ENCODE measurements at places on chromosomes 5 and 9.

- no peak for DNase-seq
These were observed 321.5 kb downstream of the FBXL7 start for GRCh38 chr5:15821506-15821905.

- DNase-seq = no peak
These were observed 50.4 kb upstream of the IRX2 start for GRCh38 chr5:2801577-2802525.

GRCh38 chr5:98365126-98365525 is 408.3 kb upstream of the RGMB start:
- no peak for DNase-seq

DNA sequence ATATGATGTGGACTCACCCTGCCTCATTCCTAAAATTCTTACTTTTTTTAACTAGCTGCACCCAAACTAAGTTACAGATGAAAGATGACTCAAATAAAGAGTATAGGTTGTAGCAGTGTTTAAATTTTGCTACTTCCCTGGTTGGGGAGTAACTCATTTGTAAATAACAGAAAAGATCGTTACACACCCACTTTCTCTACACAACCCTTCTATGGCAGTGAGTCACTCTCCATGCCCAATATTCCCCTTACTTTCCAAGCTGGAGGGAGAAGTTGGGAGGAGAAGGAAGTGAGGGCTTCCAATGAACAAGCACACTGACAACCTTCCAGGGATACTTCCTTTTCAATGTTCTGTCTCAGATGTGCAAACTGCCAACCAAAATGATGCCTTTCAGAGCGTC is 1.9 kb downstream of the RASEF start:
- no peak for DNase-seq

- no peak for DNase-seq
These were observed 625 bp downstream of the EXOSC2 start for GRCh38 chr9:130694205-130694604.

DNA sequence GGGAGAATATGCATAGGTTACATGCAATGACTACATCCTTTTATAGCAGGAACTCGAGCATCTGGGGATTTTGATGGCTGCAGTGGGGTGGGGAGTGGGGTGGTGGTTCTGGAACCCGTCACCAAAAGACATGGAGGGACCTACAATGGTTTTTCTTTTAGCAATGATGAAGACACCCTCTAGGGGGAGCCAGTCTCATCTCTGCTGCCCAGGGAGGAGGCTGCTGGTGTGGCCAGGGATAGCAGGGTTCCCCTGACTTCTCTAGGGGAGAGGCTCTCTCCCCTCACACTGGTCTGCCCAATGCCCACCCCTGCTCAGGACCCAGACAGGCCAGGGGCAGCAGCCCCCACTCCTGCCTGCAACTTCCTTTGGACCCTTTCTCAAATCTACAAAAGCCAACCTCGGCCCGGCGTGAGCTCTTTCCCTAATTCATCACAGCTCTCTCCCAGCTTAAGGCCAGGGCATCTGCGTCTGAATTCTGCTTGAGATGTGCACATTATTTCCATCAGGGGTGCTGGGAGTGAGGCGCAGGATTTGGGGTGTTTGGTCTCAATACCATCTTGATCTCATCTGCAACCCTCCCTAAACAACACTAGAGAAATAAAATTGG is 73.6 kb upstream of the RETREG1 start:
- DNase-seq = no peak

GRCh38 chr5:175693741-175694140 is 35.9 kb downstream of the HRH2 start:
- no peak for DNase-seq

- DNase-seq = no peak
These were observed 6.6 kb downstream of the PTGES start for GRCh38 chr9:129746092-129746777.

- no peak for DNase-seq
These were observed 10.3 kb downstream of the ANKH start for GRCh38 chr5:14861123-14861765.

GRCh38 chr9:101510459-101510858 is 23.2 kb upstream of the RNF20 start:
- DNase-seq = no peak

DNA sequence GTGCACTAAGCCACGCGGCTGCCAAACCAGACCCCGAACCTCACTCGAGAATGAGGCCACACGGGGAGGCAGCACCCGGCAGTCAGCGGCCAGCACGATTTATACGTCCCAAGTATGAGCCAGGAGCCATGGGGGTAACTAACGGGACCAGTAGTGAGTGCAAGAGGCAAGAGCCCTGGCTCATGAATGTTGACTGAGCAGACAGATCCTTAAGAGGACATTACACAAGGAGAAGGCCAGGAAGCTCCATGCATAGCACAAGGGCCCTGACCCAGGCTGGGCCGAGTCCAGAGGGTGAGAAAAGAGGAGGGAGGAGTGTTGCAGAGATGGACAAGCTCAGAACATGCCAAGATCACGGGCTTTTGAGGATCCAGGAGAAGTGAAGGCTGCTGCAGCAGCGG is 58.6 kb upstream of the PHYKPL start:
- no peak for DNase-seq

GRCh38 chr9:3125602-3126405 is 281.9 kb upstream of the PUM3 start:
- no peak for DNase-seq

- DNase-seq = no peak
These were observed 102.8 kb upstream of the GNA14 start for GRCh38 chr9:77750981-77751340.

- no peak for DNase-seq
These were observed 370.0 kb downstream of the ZSWIM6 start for GRCh38 chr5:61701877-61702602.

DNA sequence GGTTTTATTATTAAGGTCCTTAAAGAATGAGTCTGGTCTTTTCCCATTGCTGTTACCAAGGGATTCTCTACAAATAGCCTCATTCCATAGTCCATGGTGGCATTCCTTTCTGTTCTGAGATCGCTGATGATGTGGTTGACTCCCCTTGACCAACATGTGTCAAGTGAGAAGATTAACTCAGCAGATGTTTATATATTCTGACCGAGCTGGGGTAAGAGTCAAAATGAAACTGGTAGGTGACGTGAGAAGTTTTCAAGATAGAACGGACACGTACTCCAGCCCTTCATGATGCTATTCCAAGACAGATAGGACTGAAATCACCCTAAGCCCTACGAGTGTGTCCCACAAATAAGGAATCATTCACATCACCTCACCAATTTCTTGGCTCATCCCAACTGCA is 155.5 kb upstream of the WWC1 start:
- no peak for DNase-seq

DNA sequence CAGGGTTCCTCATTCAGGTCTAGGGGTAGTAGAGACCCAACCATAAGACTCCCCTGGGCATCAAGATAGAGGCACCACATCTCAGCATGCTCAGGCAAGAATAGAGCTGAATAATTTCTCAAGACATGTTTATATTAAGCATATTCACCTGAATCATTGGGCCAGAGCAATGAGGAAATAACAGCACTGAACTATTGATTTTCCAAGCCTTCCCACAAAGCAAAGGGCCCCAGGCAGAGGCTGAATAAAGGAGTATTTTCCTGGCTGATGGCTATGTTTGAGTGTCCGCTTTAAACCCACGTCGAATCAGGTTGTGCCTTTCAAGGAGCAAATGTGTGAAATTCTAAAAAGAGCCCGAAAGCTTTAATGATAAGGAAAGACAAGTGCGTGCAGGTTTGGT is 129.2 kb downstream of the HSD17B3 start:
- DNase-seq = no peak

DNA sequence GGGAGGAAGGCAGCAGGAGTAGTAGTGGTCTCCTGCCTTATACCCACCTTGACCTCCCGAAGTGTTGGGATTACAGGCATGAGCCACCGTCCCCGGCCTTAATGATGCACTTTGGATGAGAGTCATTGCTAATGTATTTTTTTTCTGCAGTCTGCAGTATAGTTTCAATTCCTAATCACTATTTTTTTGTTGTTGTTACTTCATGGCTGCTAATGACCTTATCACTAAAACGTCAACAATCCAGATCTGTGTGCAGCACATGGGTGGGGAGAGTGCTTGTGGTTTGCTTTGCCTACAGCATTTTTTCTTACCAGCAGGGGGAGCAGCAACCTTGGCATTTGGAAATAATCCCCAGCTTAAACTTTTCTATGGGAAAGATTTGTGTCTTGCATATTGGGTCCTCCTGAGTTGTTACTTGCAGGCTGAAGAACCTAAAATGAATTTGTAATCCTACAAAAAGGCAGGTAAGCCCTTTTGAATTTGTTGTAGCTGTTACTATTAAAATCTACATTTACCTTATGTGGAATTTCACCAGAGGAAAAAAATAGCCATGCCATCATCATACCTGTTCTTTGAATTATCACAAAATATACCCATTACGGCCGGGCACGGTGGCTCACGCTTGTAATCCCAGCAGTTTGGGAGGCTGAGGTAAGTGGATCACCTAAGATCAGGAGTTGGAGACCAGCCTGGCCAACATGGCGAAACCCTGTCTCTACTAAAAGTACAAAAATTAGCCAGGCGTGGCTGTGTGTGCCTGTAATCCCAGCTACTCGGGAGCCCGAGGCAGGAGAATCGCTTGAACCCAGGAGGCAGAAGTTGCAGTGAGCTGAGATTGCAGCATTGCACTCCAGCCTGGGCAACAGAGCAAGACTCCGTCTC is 6.3 kb upstream of the MED7 start:
- peak; percentile 77 for DNase-seq

DNA sequence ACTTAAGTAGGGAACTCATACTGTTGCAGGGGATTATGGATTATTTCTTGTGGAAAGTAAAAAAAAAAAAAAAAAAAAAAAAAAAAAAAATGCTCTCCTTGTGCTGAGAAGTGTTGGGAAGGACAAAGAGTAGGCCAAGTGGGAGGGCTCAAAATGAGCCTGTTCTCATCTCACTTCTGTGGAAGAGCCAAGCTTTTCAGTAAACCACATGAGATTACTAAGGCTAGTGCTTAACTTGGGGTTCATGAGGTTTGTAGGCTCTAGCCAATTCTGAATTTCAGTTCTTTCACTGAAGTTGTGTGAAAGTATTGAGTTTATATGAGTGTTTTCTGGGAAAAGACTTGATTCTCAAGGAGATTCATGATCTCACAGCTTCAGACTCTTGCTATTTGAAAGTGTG is 23.0 kb upstream of the CEP78 start:
- DNase-seq = no peak

DNA sequence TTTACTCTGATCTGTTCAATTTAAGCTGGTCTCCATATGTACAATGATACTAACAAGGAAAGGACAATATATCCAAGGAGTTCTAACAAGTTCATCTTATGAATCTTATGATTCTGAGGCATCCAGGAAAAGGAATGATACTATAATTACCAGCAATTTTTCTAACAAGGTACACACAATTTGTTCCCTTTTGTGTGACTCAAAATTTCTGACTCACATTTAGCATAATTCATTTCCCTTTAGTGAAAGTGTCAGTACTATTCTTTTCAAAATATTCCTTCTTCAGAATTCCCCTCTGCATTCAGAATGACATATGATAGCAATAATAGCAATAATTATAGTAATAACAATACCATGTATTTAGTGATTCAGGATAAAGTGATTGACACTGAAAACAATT is 594.8 kb downstream of the DMRTA1 start:
- no peak for DNase-seq

GRCh38 chr9:121809356-121810050 is 158.1 kb downstream of the DAB2IP start:
- no peak for DNase-seq

DNA sequence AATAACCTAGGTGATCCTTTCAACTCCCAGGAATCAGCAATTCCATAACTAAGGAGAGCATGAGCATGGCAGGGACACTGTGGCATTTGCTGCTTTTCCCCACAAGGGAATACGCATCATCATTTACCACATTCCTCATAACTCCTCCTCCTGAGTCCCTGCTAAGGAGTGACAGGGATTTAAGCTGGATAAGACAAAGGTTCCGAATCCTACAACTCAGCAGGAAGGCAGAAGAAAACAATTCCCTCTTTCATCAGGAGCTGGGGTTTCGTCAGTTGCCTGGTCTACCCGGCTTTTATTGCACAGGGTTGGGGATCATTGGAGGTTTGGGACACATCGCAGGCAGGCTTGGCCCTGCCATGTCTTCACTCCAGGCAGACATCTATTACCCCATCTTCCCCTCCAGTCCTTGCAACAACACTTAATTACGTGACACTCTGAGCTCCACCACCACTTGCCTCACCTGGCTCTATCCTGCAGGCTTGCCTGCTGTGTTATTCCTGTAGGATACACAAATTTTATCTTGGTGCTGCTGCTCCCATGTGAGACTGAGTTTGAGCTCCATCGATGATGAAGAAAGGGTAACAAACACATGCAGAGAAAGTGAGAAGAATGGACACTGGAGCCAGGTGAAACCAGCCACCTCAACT is 563.0 kb upstream of the KLF4 start:
- DNase-seq = no peak

GRCh38 chr5:134554319-134555222 is 29.1 kb downstream of the JADE2 start:
- peak; percentile 34 for DNase-seq

GRCh38 chr5:87722286-87722685 is 309.6 kb upstream of the CCNH start:
- DNase-seq = no peak

DNA sequence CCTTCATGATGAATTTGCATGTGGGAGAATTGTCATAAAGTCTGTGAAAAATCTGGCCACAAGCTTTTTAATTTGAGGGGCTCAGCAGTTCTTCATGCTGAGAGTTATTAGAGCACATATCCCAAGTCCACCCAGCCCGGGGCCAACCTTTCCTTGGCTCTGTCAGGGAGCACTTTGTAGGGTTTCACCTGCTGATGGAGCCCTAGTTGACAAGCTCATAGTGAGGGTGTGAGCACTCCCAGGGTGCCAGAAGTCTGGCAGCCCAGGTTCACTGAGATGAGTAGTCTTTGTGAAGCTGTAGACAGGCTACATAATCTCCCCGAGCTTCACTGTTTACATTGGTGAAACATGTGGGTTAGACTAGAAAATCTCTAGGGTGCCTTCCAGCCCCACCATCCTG is 97.2 kb upstream of the NREP start:
- DNase-seq = no peak

Data from stimulated activated CD8-positive, alpha-beta memory T cell treated with anti-CD3 and anti-CD28 coated beads, Interleukin-15, amount 100 ng/mL, for 4 hours (primary cell).